Ovary (tissue), 10 donors: ENCODE measurements at places on chromosomes 13 and 19.
A peak's percentile ranks its signal among the peaks of the same experiment; 100 is the strongest.

- H3K27ac ChIP-seq: no peak overlapping the region
- H3K4me3 ChIP-seq: no peak overlapping the region
- no peaks in the 10 kb centered on the region for H3K27me3 ChIP-seq
- H3K4me1 ChIP-seq: no peaks in the 10 kb centered on the region
These were observed 15.9 kb downstream of the TICAM1 start for GRCh38 chr19:4815426-4816201.

DNA sequence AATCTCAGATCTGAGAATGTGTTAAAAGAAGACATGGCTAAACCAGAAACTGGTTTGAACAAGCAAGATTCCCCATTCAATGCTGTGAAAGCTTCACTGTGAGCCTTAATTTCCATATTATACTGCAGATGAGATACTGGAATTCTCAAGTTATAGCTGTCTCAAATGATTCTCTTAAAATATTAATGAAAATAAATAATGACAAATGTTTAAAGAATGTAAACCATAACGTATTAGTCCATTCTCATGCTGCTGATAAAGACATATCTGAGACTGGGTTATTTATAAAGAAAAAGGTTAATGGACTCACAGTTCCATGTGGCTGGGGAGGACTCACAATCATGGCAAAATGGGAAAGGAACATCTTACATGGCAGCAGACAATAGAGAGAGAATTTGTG is 667.8 kb downstream of the SLITRK1 start:
- no peak overlapping the region for H3K4me3 ChIP-seq
- no peak overlapping the region for H3K27ac ChIP-seq
- H3K27me3 ChIP-seq: no peaks in the 10 kb centered on the region
- no peaks in the 10 kb centered on the region for H3K36me3 ChIP-seq
- DNase-seq: no peak
- H3K4me1 ChIP-seq: no peaks in the 10 kb centered on the region

DNA sequence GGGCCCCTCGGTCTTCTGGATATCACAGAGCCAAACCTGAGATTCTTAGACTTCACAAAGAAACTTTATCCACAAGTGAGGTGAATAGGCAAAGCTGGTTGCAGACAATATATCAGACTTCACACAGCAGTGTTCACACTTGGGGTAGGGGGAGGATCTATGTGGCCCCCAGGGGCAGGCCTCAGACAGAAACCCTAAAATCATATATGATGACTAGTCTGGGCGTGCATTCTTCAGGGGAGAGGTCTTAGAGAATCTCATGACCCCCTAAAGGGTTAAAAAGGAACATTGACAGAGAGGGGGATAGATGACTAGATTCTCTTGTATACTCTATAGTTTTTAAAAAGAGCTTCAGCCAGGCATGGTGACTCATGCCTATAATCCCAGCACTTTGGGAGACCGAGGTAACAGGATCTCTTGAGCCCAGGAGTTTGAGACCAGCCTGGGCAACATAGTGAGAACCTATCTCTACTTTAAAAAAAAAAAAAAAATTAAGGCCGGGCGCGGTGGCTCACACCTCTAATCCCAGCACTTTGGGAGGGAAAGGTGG is 2.8 kb downstream of the TYROBP start:
- no peak overlapping the region for H3K4me3 ChIP-seq
- no peaks in the 10 kb centered on the region for H3K27me3 ChIP-seq
- H3K36me3 ChIP-seq: no peaks in the 10 kb centered on the region
- H3K4me1 ChIP-seq: peaks cover 6% of the 10 kb centered on the region
- no peak overlapping the region for H3K27ac ChIP-seq

DNA sequence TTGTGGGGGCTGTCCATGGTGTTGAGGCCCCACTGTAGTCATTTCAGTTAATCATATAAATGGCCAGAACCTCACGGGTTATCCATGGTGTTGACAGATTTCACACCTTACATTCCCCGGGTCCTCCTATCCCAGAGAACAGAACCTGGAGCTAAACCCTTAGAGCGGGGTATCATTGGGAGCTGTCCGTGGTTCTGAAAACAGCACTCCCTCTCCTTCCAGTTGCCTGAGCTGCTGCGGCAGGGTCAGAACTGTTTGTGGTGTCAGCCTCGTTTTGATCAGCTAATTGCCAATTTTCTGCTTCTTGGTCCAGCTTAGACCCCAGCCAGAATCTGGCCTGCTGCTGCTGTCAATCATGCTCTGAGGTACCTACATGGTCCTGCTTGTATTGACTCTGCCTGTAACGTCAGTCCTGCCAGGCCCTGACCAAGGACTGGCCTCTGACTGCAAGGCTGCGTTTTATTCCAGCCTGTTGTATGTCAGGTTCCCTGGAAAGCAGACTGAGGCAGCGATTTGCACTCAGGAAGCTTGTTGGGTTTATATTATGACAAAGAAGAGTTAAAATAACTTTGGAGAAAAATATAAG is 55.8 kb upstream of the KCTD15 start:
- H3K27me3 ChIP-seq: no peaks in the 10 kb centered on the region
- no peak overlapping the region for H3K27ac ChIP-seq
- H3K4me1 ChIP-seq: no peaks in the 10 kb centered on the region
- no peak overlapping the region for H3K4me3 ChIP-seq
- H3K36me3 ChIP-seq: no peaks in the 10 kb centered on the region
- no peak for DNase-seq

DNA sequence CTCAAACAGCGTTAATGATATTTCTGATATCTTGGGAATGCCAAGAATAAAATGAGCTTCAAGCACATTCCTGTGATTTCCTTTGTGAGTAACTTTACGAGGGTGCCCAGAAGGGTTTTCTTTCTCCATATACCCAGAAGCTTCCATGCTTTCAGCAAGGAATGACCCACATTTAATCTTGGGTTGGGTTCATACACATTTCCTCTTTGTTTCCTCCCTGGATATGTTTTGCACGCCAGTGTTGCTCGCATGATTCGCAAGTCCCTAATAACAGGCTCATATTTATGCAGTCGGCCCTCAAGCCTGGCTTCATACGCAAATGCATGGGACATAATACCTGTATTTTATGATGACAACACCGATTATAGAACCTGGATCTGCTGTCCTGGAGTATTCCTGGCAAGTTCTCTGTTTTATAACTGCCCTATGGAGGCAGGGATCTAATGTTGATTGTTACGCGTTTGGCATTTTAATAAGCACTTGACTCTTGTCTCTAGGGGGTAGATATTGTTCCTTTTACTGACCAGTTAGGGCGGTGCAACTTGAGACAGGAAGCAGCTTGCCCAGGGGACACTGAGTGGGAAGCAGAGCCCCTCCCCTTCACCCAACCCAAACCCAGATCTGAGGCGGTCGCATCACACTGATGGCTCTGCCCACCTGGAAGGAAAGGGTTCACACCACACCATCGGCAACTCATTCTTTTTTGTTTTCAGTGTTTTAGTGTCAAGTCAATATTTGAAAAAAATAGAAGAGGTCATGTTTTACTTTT is 220.4 kb upstream of the SOX1 start:
- no peaks in the 10 kb centered on the region for H3K27me3 ChIP-seq
- no peak for DNase-seq
- no peak overlapping the region for H3K27ac ChIP-seq

GRCh38 chr19:15828121-15828610 is 12.7 kb upstream of the OR10H1 start:
- no peak overlapping the region for H3K27ac ChIP-seq
- no peaks in the 10 kb centered on the region for H3K36me3 ChIP-seq
- no peaks in the 10 kb centered on the region for H3K4me1 ChIP-seq
- no peak for DNase-seq
- H3K27me3 ChIP-seq: no peaks in the 10 kb centered on the region

DNA sequence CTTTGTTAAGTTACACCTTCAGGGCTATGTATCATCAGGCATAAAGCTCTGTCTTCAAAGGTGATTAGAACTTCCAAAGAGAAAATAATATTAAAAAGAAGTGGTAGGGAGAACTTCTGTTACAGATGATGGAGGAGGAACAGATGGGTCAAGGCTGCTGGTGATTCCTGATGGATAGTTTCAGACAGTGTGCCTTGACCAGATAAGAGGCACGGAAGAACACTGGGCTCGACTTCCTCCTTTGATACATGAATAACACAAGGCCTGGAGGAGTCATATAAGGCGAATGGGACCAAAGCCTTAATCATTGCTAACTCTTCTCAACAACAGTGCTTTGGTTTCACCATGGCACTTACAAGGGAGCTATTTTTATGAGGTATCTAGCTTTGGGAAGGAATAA is 128.1 kb upstream of the RXFP2 start:
- no peaks in the 10 kb centered on the region for H3K4me1 ChIP-seq
- H3K27me3 ChIP-seq: no peaks in the 10 kb centered on the region
- no peak overlapping the region for H3K4me3 ChIP-seq
- no peak for DNase-seq

DNA sequence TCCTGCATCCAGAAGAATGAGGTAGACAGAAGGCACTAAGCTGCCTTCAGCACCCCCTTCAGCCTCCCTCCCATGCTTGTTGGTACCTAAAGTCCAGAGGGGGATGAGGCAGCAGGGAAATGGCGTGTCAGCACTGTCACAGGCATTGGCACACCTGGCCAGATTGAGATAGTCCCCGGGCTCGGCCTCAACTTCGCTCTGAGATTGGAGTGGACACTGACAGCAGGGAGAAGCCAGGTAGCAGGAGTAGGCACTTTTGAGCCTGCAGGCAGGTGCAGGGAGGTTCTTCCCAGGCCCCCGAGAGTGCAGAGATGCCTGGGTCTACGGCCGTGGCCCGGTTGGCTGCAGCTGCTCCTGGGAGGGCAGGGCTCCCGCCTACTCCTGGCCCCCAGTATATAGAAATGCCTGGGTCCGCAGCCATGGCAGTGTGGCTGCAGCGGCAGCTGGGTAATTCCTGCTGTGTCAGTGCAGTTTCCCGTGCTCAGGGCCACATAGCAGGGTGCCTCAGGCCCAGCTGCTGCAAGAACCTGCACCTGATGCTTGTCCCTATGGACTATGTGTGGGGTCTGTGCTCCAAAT is 160.3 kb downstream of the SLITRK6 start:
- H3K27me3 ChIP-seq: no peaks in the 10 kb centered on the region
- H3K27ac ChIP-seq: no peak overlapping the region
- H3K36me3 ChIP-seq: no peaks in the 10 kb centered on the region

- no peaks in the 10 kb centered on the region for H3K27me3 ChIP-seq
- H3K36me3 ChIP-seq: no peaks in the 10 kb centered on the region
- peaks cover 3% of the 10 kb centered on the region for H3K4me1 ChIP-seq
- DNase-seq: no peak
- no peak overlapping the region for H3K27ac ChIP-seq
- H3K4me3 ChIP-seq: no peak overlapping the region
These were observed 79.7 kb upstream of the MBNL2 start for GRCh38 chr13:97142452-97142851.

DNA sequence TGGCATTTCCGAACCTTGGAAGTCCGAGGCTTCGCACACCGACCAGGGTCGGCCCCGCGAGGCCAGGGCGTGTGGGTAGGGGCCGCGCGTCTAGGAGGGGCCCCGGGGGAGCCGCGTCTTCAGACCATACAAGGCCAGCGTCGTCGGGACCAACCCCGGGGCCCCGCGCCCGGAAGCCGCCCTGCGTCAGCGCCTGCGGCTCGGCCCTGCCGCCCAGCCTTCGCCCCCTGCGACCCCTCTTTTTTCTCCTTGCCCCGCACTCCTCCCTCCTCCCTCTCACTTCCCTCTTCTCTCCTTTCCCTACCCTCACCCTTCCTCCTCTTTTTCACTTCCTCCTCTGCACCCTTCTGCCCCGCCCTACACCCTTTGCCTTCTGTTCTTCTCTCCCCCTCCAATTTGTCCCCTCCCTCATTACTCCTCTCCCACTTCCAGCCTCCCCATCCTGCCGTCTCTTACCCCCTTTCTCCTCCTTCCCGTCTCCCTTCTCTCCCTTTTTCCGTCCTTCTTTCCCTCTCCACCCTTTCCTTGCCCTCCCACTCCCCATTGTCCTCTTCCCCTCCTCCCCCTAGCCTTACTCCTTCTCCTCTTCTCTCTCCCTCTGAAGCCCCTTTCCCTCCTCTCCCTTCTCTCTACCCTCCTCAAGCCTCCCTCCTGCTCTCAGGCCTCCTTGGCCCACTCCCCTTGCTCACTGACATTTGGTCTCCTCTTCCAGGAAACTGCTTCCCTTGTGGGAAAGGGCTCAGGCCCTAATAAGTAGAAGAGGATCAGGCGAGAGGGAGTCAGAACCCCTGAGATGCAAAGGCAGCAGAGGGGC is 2.2 kb upstream of the PLEKHG2 start:
- peak; percentile 89 for DNase-seq
- H3K27me3 ChIP-seq: no peaks in the 10 kb centered on the region
- H3K36me3 ChIP-seq: no peaks in the 10 kb centered on the region
- H3K4me1 ChIP-seq: peaks cover 16% of the 10 kb centered on the region
- peak overlapping the region; percentile 87 for H3K27ac ChIP-seq
- H3K4me3 ChIP-seq: peak overlapping the region; percentile 97

DNA sequence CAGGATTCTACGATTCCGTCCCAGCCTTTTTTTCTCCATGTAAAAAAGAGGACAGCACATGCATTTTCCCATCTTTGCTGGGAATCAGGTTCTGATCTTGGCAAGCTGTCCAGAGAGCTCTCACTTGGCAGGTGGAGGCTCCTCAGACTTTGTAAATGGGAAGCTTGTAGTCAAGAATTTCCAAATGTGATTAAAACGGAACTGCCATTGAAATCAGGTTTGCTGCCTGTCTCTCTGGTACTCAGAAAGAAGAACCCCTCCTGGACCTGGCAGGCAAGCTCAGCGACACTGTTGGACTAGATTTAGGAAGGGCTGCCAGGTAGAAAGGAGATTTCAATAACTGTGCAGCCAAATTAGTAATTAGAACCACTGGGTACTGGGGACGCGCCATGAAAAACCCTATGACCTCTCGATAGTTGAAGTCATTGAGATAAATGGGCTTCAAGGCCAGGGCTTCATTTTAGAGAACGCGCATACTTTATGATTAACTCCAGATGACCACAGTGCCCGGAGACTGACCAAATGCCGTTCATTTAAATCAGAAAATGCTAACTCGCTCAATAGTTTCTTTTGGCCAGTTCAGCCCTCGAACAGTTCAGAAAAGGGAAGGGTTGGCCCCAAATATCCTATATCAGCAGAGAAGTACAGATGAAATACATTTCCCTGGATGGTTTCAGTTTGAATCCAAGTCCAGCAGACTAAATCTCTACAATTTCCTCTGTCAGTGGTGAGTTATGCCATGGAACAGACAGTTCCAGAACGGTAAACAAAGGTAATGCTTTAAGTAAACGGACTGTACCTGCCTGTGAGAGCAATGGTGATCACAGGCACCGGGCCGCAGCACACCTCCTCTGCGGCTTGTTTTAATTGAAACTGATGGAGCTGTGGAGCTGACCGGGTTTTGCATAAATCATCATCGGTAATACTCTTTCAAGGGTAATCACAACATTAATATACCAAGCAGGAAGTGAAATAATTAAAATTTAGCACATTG is 517.4 kb downstream of the RFC3 start:
- DNase-seq: no peak
- no peaks in the 10 kb centered on the region for H3K27me3 ChIP-seq
- H3K27ac ChIP-seq: no peak overlapping the region
- no peaks in the 10 kb centered on the region for H3K36me3 ChIP-seq
